ENCODE measurements at places on chromosomes 13 and 19. TPM values are rescaled to one million over a fixed set of nuclear protein-coding genes. Genes with fewer than 3 reads are reported as not detected.

The PLPP2 gene
- polyA plus RNA-seq = 90.8 TPM

The FCGBP gene
- 12.3 TPM for polyA plus RNA-seq

The C19orf44 gene
- 3.2 TPM for polyA plus RNA-seq

The IGFL2 gene
- not detected for polyA plus RNA-seq

The WDR62 gene
- polyA plus RNA-seq = 16.5 TPM

The PRR36 gene
- 142 TPM for polyA plus RNA-seq

The UPK1A gene
- not detected for polyA plus RNA-seq
